ENCODE measurements at places on chromosomes 6 and 20. TPM values are rescaled to one million over a fixed set of nuclear protein-coding genes. Genes with fewer than 3 reads are reported as not detected.

The VEGFA gene
- total RNA-seq, result 262 TPM

The BANF2 gene
- total RNA-seq, result not detected

The PAK5 gene
- total RNA-seq, result 12.2 TPM

The HLA-DMA gene
- 2.6 TPM for total RNA-seq

The WFDC9 gene
- not detected for total RNA-seq

The LAMP5 gene
- total RNA-seq, result 34.1 TPM

The TNXB gene
- total RNA-seq, result 129 TPM

The EPB41L1 gene
- 105 TPM for total RNA-seq

The SIRPB1 gene
- total RNA-seq, result not detected

The PPP1R14C gene
- 5.1 TPM for total RNA-seq

The ADA gene
- 5.7 TPM for total RNA-seq

The STMN3 gene
- total RNA-seq, result 51.6 TPM

The CGA gene
- not detected for total RNA-seq

The SCRT2 gene
- 4.3 TPM for total RNA-seq

The SLCO4A1 gene
- total RNA-seq, result 8.0 TPM

The HLA-E gene
- 137 TPM for total RNA-seq

The PLN gene
- total RNA-seq, result 21.1 TPM

The HDAC2 gene
- 172 TPM for total RNA-seq

The IRF4 gene
- 7.6 TPM for total RNA-seq

The C4B gene
- total RNA-seq, result 12.1 TPM

The SRMS gene
- total RNA-seq, result not detected

The TBX18 gene
- 38.1 TPM for total RNA-seq

The FAM162B gene
- 5.6 TPM for total RNA-seq

The TREM2 gene
- 0.38 TPM for total RNA-seq

The ANGPT4 gene
- total RNA-seq, result 0.60 TPM

The UBE2C gene
- total RNA-seq, result 15.3 TPM

The NELFE gene
- 54.3 TPM for total RNA-seq

The GTPBP2 gene
- 46.9 TPM for total RNA-seq

The WFDC12 gene
- not detected for total RNA-seq
